ENCODE measurements at places on chromosomes 12 and 14.

GRCh38 chr12:55074806-55075205 is 51.4 kb upstream of the OR9K2 start:
- DNase-seq: no peak

GRCh38 chr12:115232455-115233156 is 548.6 kb upstream of the TBX3 start:
- peak; percentile 73 for DNase-seq

DNA sequence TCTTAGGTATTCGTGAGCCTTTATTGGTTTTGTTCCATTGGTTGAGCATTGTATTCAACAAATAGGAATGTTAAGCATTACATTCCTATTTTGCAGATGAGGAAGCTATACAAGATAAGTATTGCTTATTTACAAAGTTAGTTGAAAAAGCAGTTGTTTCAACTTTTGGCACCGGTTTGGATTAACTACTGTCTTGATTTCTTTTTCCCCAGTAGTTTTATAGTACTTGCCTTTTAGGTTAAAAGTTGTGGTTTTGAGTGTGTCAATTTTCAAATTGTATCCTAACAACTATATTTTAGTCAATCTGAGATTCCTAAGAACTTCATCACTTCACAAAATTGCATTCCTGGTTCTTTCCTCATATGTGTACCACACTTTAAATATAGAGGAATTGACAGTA is 23.8 kb upstream of the MBIP start:
- peak; percentile 12 for DNase-seq

GRCh38 chr14:67555518-67556090 is 22.5 kb downstream of the PLEKHH1 start:
- no peak for DNase-seq

DNA sequence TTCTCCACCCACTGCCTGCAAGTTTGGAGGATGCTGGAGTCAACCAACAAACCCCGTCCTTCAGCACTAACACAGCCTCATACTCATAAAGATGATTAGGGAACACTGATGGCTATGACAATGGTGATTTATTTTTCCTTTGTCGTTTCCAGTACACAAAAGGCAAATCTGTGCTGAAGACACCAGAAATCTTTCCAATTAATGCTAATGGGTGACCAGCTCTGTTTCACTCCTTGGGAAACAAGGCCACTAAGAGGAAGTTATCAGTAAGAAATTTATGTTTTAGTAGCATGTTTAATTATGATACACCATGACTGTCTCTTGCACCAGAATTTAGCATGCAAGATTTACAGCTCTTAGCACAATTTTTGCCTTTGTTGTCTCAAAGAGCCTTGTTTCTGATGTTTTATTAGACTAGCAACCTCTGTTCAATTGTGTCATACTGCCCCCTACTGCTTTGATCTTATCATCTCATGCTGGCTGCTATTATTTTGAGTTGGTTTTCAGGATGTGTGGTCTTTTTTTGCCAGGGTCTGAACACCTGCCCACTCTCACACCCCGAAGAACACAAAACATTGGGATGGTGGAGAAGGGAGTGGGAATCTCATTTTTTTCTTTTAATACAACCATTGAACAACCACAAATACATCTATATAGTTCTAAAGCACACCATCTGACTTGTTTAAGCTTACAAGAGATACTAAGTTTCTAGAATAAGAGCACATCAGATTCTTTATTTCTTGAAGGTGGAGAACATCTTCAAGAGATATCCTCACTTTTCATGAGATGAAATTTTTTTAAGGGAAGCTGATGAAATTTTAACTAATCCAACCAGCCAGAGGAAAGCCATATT is 160.9 kb downstream of the SPTSSA start:
- DNase-seq: peak; percentile 25

- no peak for DNase-seq
These were observed 44.1 kb upstream of the DYNC1H1 start for GRCh38 chr14:101920271-101920670.

DNA sequence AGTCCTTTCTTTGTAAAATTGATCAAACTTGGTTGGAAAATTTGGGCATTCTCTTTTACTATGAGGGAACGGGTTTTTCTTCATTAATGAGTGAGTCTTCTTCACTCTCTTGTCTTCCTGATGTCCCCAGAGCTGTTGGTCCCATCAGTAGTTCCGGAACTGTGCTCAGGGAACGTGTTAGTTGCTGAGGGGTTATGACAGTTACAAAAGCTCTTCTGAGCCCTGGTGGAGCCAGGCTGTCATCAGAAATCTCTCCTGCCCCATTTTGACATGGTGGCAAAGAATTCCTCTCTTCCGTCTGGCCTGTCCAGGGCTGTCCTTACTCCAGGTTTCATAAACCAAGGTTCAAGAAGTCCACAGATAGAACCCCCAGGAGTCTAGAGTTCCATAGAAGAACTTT is 208.5 kb downstream of the SLC41A2 start:
- DNase-seq: no peak

DNA sequence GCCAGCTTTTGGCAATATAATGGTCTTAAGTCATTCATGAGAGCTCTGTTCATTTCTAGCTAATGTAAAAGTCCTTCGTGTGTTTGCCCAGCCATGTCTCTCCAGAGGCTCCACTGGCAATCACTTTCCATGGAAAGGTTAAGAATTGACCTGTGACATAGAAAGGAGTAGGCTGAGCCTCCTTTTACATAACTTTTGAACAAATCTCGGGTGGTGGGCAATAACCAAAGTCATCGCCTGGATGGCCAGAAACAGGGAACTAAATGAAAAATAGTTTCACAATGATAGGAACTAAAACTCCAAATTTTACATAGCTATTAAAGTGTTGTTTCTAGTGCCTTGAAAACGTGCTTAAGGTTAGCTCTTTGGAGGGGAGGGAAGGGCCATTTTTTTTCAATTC is 6.5 kb downstream of the BHLHE41 start:
- no peak for DNase-seq

GRCh38 chr12:51171884-51172514 is 936 bp downstream of the TFCP2 start:
- peak; percentile 26 for DNase-seq

DNA sequence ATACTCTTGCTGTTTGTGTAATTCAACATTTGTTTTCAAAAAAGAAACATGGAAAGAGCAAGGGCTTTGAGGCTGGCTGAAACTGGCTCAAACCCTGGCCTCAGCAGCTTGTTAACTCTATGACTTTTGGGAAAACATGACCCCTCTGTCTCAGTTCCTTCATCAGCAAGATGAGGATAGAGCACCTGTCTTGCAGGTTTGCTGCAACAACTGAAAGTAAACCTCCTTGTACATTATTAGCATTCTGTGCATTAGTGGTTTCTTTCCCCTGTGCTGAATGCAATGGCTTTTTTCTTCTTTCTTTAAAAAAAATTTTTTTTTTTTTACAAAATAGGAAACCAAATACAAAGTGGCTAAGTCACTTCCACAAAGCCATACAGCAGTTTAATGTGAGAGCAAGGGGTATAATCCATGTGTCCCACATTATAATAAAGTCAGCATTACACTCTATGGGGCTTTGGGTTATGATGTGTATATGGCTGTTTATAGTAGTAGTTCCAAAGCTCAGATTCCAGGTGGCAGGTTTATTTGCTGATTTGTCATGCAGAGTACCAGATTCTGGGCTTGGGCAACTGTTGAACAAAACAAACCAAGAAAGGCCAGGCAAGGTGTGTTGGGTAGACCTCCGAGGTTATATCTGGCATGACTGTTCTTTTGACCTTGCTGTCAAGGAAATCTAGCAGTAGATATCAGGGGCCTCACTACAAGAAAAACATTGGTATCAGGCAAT is 194.5 kb upstream of the CNOT2 start:
- DNase-seq: no peak

DNA sequence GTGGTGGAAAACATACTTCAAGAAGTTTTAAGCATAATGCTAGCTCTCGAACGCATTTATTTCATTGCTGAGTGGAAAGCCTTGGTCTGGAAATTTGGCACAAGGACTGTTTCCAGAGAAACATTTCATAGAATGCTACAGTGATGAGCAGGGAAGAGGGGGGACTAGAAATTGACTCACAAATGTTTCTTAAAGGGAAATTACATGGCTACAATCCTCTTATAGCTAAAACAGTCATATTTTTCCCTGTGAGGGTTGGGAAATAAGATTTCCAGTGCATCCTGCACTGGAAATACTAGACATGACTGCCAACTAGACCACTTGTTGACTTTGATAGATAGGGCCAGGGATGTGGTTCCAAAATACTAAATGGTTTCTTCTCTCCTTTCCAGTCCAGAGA is 197.3 kb upstream of the RGS6 start:
- DNase-seq: no peak

DNA sequence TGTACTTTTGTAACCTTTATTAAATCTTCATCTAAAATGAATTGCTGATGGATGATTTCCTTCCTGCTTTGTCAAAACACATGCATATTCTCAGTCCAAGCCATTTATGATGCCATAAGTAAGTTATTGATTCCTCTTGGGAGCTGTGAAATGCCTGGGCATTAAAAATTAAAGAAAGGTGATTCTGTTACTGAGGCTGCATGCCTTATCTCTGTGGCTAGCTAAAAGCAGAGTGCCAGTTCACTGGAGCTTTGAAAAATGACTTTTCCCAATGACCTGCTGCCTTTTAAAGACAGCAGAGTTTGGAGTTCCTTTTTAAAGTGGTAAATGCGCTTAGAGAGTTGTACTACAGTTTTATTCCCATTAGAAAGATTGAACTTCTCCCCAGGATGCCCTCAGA is 152.1 kb downstream of the TMTC2 start:
- no peak for DNase-seq

DNA sequence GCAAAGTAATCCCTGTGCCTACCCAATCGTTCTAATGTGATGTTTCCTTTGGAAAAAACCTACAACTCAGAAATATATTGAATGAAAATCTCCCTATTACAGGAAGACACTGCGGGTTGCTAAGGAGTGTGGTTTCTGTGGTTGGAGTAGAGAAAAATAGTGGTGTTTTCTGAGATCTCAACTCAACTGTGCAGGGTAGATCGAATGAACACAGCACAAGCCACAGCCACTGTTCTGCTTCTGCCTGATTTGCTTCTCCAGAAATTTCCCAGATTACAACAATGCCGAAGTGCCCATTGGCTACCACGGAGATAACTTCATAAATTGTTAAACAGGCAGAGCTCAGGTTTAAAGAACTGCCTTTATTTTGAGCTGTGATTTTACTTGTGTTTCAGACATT is 480.4 kb downstream of the DIO2 start:
- DNase-seq: no peak

DNA sequence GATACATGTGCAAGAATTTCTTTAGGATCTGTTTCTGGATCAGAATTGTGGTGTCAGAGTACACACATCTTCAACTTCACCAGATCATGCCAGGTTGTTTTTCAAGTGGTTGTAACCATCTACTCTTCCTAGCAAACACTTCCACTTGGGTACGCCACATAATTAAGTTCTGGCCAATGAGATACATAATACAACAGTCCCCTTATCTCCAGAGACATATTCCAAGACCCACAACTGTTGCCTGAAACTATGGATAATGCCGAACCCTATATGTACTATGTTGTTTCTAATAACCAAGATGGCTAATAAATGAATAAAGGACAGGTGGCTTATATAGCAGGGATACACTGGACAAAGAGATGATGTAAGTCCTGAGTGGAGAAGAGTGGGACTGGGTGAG is 2.5 kb upstream of the CHPT1 start:
- no peak for DNase-seq

DNA sequence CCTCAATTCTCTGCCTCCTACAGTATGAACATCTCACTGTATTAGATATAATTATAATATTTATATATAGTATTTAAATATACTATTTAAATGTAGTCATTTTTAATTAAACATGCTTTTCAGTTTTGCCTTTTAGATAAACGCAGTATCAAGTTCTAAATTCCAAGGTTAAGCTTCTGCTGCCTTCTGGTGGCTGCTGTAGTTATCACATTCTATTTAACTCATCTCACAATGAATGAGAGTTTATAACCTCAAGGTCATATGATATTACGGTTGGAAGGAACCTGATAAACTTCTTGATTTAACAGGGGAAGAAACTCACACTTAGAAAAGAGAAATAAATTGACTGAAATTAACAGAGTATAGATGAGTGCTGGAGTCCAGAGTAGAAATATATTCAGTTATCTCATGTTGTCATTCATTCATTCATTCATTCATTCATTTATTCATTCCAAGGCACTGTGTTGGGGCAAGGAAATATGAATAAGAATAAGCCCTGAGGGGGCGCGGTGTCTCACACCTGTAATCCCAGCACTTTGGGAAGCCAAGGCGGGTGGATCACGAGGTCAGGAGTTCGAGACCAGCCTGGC is 31.9 kb downstream of the GUCY2C start:
- peak; percentile 33 for DNase-seq

DNA sequence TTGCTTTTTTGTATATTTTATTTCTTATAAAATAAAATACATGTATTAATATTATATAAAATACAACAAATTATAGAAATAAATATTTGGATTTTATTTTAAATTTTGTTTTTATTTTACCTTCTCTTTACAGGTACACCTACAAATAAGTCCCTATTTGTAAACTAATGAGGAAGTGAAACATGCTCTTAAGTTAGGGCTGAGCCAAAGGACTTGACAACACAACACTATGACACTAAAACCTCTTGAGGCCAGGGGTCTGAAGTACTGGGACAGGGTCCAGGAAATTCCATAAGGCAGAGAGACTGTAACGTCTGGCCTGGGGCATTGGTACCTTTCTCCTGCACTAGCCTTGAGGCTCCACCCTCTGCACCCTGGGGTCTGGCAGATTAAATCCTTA is 293.2 kb downstream of the FOXN3 start:
- DNase-seq: no peak

DNA sequence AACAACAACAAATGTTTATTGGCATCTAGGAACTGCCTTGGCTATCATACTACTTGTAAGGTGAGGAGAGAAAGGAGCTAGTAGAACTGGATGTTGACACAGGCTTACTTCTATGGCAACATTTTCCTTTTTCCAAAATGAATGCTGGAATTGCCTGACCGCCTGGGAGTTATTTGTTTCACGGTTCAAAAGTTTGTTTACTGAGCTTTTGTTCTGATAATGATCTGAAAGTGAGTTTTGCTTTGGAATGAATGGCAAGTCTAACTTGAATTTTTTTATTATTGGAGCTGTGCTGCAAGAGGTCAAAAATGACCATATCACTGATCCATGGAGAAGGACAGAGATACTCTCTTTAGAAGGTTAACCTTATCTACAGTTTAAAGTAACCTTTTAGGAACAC is 183.5 kb upstream of the CAND1 start:
- DNase-seq: no peak

GRCh38 chr12:7099290-7099996 is 7.2 kb upstream of the C1R start:
- DNase-seq: no peak

- no peak for DNase-seq
These were observed 28.2 kb downstream of the KICS2 start for GRCh38 chr12:64193931-64194330.

DNA sequence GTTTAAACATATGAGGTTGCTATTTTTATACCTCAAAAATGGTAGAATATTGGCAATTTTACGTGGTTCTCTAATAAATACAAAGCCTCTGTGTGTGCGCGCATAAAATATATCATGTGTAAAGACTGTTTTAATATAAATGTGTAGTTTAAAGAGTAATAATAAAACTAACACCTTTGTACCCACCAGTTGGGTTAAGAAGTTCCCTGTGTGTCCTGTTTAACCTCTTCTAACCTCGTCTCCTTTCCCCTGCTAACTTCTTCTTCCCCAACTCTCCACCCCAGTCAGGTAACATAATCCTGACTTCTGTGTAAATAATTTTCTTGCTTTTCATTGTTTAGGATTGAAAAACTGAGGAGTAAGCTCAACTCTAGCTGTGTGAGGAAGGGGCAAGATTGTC is 47.6 kb upstream of the PSMA6 start:
- no peak for DNase-seq

GRCh38 chr14:53847881-53848280 is 108.7 kb downstream of the BMP4 start:
- DNase-seq: no peak

Data from AG10803 (cell line).